Neural crest cell (in vitro differentiated cells): ENCODE measurements at places on chromosomes 13 and 19.
A peak's percentile ranks its signal among the peaks of the same experiment; 100 is the strongest.

GRCh38 chr13:51993713-51994112, 17.5 kb downstream of the ATP7B start:
- DNase-seq = no peak
- no peaks in the 10 kb centered on the region for H3K36me3 ChIP-seq
- no peaks in the 10 kb centered on the region for H3K27me3 ChIP-seq
- H3K4me1 ChIP-seq = peaks cover 11% of the 10 kb centered on the region
- no peak overlapping the region for H3K27ac ChIP-seq
- no peak overlapping the region for H3K4me3 ChIP-seq

- H3K27ac ChIP-seq = no peak overlapping the region
- H3K4me1 ChIP-seq = peaks cover 23% of the 10 kb centered on the region
- peak overlapping the region; percentile 83 for H3K4me3 ChIP-seq
- peaks cover 6% of the 10 kb centered on the region for H3K36me3 ChIP-seq
- no peak for DNase-seq
Observed at GRCh38 chr13:113581871-113582270, 2.7 kb upstream of the TFDP1 start.

DNA sequence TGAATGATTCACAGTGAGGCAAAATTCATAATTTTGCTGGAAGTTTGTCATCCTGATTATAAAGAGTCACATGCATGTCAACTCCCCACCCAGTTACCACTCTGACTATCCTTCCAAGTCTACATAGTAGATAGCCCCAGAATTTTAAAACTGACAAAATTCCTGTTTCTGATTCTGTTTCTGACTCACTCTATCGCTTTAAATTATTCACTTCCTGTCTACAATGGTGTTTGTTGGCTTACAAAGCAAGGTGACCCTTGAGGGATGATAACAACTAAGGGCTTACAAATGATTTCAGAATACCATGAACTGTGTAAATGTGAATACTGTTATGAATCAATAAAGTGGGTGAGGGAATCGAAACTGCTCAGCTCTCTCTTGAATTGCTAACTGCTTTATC, 98.7 kb upstream of the KL start:
- no peaks in the 10 kb centered on the region for H3K27me3 ChIP-seq
- H3K4me3 ChIP-seq = no peak overlapping the region
- no peak for DNase-seq
- H3K36me3 ChIP-seq = peaks cover 9% of the 10 kb centered on the region
- no peak overlapping the region for H3K27ac ChIP-seq

DNA sequence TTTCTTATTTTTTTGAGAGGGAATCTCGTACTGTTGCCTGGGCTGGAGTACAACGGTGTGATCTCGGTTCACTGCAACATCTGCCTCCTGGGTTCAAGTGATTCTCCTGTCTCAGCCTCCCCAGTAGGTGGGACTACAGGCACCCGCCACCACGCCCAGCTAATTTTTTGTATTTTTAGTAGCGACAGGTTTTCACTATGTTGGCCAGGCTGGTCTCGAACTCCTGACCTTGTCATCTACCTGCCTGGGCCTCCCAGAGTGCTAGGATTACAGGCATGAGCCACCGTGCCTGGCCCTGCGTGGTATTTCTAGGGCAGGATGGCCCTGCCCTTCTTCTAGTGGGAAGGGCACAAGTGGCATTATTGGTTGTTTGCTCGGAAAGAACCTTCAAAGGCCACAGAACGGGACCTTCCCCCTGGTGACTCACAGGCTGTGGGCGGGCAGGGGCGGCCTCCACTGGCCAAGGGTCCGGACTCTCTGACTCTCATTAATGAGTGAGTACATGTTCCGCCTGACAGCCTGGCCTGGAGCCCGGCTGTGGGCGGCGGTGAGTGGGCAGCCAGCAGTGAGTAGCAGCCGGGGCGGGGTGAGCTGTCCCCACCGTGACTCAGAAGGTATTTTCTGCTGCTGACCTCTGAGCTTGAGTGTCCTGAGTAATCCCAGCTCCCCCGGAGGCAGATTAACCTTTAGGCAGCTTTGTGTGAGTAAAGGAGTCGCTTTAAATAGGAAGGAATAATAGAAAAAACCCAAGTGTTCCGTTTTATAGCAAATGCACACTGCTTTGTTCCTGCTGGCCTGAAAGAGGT, 5.1 kb downstream of the DOT1L start:
- no peaks in the 10 kb centered on the region for H3K36me3 ChIP-seq
- peak overlapping the region; percentile 67 for H3K27ac ChIP-seq
- peaks cover 63% of the 10 kb centered on the region for H3K4me1 ChIP-seq
- H3K27me3 ChIP-seq = no peaks in the 10 kb centered on the region
- peak; percentile 58 for DNase-seq

DNA sequence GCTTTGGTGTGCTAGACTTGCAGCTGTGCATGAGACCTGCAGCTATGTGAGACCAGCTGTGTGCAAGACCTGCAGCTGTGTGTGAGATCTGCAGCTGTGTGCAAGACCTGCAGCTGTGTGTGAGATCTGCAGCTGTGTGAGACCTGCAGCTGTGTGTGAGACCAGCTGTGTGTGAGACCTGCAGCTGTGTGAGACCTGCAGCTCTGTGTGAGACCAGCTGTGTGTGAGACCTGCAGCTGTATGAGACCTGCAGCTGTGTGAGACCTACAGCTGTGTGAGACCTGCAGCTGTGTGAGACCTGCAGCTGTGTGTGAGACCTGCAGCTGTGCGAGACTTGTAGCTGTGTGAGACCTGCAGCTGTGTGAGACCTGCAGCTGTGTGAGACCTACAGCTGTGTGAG, 6.7 kb upstream of the DCUN1D2 start:
- no peaks in the 10 kb centered on the region for H3K27me3 ChIP-seq
- no peak overlapping the region for H3K27ac ChIP-seq
- no peak overlapping the region for H3K4me3 ChIP-seq
- peaks cover 32% of the 10 kb centered on the region for H3K4me1 ChIP-seq
- peaks cover 4% of the 10 kb centered on the region for H3K36me3 ChIP-seq

GRCh38 chr19:16527971-16528521, 14.2 kb downstream of the CHERP start:
- no peak overlapping the region for H3K4me3 ChIP-seq
- no peaks in the 10 kb centered on the region for H3K4me1 ChIP-seq
- H3K27ac ChIP-seq = no peak overlapping the region
- DNase-seq = peak; percentile 16
- H3K27me3 ChIP-seq = no peaks in the 10 kb centered on the region

GRCh38 chr19:19513682-19514081, 1.7 kb downstream of the TSSK6 start:
- no peak overlapping the region for H3K27ac ChIP-seq
- H3K27me3 ChIP-seq = peaks cover 5% of the 10 kb centered on the region

- DNase-seq = no peak
- H3K4me1 ChIP-seq = peaks cover 25% of the 10 kb centered on the region
- no peak overlapping the region for H3K4me3 ChIP-seq
- H3K36me3 ChIP-seq = peaks cover under 1% of the 10 kb centered on the region
Observed at GRCh38 chr13:26583662-26584061, 26.2 kb downstream of the WASF3 start.

GRCh38 chr13:22127277-22128164, 456.6 kb downstream of the FGF9 start:
- H3K27ac ChIP-seq = no peak overlapping the region
- no peaks in the 10 kb centered on the region for H3K4me1 ChIP-seq
- H3K27me3 ChIP-seq = no peaks in the 10 kb centered on the region
- H3K4me3 ChIP-seq = no peak overlapping the region
- no peak for DNase-seq

DNA sequence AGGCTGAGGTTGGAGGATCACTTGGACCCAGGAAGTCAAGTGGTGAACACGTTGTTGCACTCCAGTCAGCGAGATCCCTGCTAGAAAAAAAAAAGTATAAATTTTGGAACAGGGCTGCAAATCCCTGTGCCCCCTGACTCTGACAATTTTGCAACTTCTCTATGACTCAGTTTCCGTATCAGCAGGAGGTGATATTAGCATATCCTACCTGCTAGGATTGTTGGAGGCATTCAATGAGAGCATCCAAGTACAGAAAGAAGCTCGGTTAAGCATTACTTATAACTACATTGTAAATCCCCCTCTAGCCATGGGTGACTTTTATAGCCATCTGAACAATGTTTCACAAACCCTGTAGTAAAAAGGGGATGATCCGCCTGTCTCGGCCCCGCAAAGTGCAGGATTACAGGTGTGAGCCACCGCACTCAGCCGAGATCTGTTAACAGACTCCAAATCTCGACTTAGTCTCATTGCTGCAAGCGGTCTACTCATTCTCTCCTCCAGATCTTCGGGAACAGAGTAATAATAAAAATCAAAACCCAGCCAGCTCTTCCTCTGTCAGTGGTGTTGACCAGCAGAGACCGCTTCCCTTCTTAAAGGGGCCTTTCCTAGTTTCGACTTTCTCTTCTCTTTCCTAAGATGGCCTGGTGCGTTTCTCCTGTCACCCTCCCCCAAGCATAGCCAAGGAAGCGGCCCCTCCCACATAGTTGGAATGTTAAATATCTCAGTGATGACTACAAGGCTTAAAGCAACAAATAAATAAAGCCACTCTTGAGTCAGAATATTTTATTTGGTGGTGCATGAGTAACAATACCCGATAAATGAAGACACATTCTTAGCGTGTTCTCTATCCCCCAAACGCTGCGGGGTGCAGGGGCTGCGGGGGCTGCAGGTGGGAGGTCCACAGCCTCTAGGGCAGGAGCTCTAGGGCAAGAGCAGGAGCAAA, 10.3 kb upstream of the BICRA start:
- peaks cover 39% of the 10 kb centered on the region for H3K27me3 ChIP-seq
- H3K4me3 ChIP-seq = peak overlapping the region; percentile 52
- DNase-seq = no peak
- no peak overlapping the region for H3K27ac ChIP-seq
- no peaks in the 10 kb centered on the region for H3K36me3 ChIP-seq

DNA sequence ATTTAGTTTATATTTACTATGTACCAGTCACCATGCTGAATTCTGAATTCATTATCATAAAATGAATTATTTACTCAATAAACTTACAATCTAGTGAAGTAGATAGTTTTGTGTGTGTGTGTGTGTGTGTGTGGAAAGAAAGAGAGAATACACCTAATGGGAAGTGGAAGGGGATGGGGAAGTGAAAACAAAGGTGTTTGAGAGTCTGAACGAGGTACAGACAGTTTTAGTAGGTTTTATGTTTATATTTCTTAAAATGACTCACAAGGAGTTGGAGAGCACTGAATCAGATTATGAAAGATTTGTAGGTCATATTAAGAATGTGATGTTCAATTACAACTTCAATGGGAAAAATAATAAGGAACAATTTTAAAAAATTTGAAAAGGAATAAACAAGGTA, 1753.0 kb downstream of the SLITRK1 start:
- H3K36me3 ChIP-seq = no peaks in the 10 kb centered on the region
- DNase-seq = no peak
- H3K4me3 ChIP-seq = no peak overlapping the region
- H3K27me3 ChIP-seq = no peaks in the 10 kb centered on the region
- H3K4me1 ChIP-seq = no peaks in the 10 kb centered on the region
- no peak overlapping the region for H3K27ac ChIP-seq

DNA sequence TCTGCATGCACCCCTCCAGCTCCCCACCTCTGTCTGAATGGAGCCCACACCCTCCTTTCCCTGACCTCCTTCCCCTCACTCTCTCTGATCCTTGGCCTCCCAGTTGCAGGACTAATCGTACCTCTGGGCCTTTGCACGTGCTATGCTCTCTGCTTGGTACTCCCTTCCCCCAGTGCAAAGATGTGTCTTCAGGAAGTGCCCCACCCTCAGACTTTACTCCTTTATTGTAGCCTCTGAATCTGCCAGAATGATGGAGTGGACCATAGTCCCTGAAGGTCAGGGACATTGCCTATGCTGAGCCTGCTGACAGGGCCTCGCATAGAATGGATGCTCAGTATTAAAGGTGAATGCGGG, 1.3 kb upstream of the JUND start:
- H3K36me3 ChIP-seq = peaks cover 8% of the 10 kb centered on the region
- peaks cover 40% of the 10 kb centered on the region for H3K4me1 ChIP-seq
- no peak for DNase-seq
- H3K27me3 ChIP-seq = peaks cover 7% of the 10 kb centered on the region
- peak overlapping the region; percentile 90 for H3K4me3 ChIP-seq

DNA sequence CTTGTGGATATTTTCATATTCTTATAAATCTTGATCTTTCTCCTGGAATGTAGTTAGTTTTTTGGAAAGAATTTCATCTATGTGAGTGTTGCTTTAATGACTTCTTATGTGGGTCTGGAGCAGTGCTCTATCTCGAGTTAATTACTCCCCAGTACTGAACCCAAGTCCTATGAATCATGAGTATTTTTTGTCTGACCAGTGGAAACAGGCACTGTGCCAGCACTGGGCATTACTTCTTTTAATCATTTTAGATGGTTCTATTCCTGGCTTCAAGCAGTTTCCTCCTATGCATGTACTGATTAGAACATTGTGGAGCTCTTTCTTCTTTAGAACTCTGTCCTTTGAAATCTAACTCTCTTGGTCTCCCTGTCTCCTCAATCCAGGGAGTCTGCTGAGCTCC, 466.3 kb downstream of the PCDH17 start:
- H3K36me3 ChIP-seq = no peaks in the 10 kb centered on the region
- H3K27me3 ChIP-seq = no peaks in the 10 kb centered on the region
- H3K27ac ChIP-seq = no peak overlapping the region
- no peak for DNase-seq
- H3K4me1 ChIP-seq = no peaks in the 10 kb centered on the region

DNA sequence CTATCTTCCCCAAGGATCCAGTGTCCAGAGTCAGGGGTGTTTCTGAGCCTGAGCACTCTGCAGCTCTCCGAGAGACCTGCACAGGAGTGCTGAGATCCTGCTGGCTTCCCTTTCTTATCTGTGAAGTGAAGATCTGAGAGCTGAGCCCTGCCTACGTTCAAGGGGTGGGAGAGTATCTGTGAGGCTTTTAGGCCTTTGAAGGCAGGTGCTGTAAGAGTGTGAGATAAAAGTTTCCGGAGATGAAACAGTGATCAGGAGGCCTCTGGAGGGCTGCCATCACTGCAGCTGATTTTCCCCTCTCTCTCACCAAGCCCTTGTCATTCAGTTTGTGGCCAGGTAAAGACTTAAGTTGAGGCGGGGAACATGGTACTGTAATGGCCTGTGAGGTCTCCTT, 83.1 kb downstream of the AKAP11 start:
- H3K4me1 ChIP-seq = no peaks in the 10 kb centered on the region
- H3K4me3 ChIP-seq = no peak overlapping the region
- H3K36me3 ChIP-seq = no peaks in the 10 kb centered on the region

- peak; percentile 100 for DNase-seq
- peak within 1 kb of the TSS; percentile 97 for H3K4me3 ChIP-seq
- no peaks in the 10 kb centered on the region for H3K27me3 ChIP-seq
- H3K27ac ChIP-seq = peak within 1 kb of the TSS; percentile 97
- peaks cover 15% of the 10 kb centered on the region for H3K36me3 ChIP-seq
Observed at GRCh38 chr19:45792470-45793177, at the start of gene DMWD. Gene DMWD, minus strand, starts transcription at chr19:45792845. Its CDS starts 89 bp downstream, at chr19:45792756.

DNA sequence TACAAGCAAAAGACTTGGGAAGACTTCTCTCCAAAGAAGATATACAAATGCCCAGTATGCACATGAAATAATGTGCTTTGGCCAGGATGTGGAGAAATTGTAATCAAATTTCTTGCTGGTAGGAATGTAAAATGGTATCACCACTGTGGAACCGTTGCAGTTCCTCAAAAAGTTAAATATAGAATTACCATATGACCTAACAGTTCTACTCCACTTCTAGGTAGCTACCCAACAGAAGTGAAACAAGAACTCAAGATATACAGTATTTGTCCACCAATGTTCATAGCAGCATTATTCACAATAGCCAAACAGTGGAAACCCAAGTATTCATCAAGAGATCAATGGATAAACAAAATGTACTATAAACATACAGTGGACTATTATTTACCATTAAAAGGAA, 95.0 kb upstream of the KLF5 start:
- no peak overlapping the region for H3K27ac ChIP-seq
- no peaks in the 10 kb centered on the region for H3K27me3 ChIP-seq
- DNase-seq = no peak
- peaks cover 4% of the 10 kb centered on the region for H3K4me1 ChIP-seq
- no peak overlapping the region for H3K4me3 ChIP-seq

GRCh38 chr13:48493066-48493765, 39.7 kb downstream of the RCBTB2 start:
- H3K27me3 ChIP-seq = no peaks in the 10 kb centered on the region
- no peak overlapping the region for H3K27ac ChIP-seq
- no peak overlapping the region for H3K4me3 ChIP-seq
- DNase-seq = no peak
- peaks cover 10% of the 10 kb centered on the region for H3K4me1 ChIP-seq
